ENCODE measurements at places on chromosomes 13 and 19.

- DNase-seq, result no peak
Measured at GRCh38 chr19:40785526-40785925, 7.5 kb downstream of the RAB4B start.

GRCh38 chr19:18520848-18521691, 800 bp downstream of the ELL start:
- peak; percentile 50 for DNase-seq

GRCh38 chr19:42246922-42247639, 4.7 kb upstream of the GSK3A start:
- no peak for DNase-seq

- DNase-seq, result no peak
Measured at GRCh38 chr13:92836171-92836570, 390.4 kb upstream of the GPC6 start.
